ENCODE measurements at places on chromosomes 6 and 20. TPM values are rescaled to one million over a fixed set of nuclear protein-coding genes. Genes with fewer than 3 reads are reported as not detected.

DNA sequence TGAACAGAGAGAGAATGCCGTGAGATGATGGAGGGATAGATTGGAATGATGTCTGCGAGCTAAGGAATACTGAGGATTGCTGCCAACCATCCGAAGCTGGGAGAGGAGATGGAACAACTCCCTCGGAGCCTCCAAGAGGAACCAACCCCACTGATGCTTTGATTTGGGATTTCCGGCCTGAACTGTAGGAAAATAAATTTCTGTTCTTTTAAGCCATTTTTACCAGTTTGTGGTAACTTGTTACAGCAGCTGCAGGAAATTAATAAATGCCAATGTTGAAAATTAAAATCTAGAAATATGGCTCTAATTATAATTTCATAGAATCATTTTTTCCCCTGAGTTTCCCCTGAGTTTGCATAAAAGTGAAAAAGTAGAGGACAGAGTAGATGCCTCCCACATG is 14.1 kb downstream of the LRRN4 start:
- no peak for DNase-seq

DNA sequence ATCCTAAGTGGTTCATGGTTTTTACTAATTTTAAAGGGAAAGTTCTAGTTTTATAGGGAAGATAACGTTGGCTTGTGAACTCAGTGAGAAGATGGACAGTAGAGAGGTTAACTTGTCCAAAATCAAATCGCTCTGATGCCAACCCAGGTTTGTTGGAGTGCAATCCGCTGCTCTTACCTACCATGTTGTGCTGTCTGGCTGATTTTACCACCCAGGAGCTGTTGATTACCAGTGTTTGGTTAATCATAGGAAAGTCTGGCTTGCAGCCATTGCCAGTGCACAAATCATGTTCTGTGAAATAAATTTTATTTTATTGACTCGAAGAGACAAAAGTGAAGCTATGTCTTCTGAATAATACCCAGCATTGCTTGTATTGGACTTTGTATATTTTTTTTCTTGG is 92.4 kb downstream of the PLCB4 start:
- no peak for DNase-seq

GRCh38 chr20:53898556-53898931 is 171.8 kb downstream of the BCAS1 start:
- no peak for DNase-seq

GRCh38 chr6:93423542-93423941 is 4.2 kb upstream of the EPHA7 start:
- DNase-seq = peak; percentile 41

- no peak for DNase-seq
Measured at GRCh38 chr6:10323018-10323417, 91.9 kb downstream of the TFAP2A start.

- DNase-seq = no peak
Measured at GRCh38 chr6:81413306-81413705, 339.2 kb downstream of the TENT5A start.

DNA sequence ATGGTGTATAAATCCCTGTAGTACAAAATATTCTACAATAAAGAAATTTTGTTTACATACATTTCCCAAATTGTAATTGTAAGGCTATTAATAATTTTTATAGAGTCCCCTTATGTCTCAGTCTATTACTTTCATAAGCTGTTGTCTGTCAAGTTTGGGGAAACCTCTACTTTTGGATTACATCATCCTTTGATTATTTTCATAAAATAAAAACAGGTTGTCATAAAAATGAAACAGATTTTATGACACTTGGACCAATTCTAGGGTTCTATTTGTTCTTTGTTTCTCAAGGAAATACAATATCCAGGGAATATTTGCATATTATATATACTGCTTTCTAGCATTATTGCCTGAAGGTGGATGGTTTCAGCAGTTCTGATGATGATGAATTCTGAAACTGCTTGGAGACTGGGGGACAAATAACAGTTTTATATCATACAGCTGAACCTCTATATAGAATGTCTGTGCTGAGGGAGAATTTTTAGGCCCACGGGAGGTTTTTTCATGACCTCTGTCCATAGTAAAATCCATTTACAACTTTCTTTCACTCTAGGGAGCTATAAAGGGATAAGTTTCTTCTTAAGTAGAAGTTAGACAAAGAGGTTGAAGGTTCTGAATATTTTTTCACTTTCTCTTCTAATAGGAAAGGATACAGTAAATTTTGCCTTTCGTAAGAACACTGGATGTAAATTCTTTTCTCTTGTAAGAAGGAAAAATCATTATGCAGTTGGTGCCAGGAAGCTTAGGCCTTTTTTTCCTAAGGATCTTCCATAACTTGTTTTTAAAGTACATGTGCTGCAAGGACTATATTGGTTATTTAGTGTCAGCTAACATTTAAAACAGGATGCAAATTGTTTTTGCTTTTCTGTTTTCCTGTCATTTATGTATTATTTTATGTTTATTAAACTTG is 58.0 kb downstream of the CD2AP start:
- DNase-seq = no peak

GRCh38 chr20:2921506-2921905 is 48.2 kb downstream of the PTPRA start:
- no peak for DNase-seq

GRCh38 chr6:22954749-22955385 is 385.5 kb downstream of the HDGFL1 start:
- no peak for DNase-seq

DNA sequence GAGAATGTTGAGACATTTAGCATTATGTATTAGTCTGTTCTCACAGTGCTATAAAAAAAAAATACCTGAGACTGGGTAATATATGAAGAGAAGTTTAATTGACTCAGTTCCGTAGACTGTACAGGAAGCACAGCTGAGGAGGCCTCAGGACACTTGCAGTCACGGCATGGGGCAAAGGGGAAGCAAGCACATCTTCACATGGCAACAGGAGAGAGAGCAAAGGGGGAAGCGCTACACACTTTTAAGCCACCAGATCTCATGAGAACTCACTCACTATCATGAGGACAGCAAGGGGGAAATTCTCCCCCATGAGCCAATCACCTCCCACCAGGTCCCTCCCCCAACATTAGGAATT is 26.8 kb upstream of the TFAP2A start:
- no peak for DNase-seq

DNA sequence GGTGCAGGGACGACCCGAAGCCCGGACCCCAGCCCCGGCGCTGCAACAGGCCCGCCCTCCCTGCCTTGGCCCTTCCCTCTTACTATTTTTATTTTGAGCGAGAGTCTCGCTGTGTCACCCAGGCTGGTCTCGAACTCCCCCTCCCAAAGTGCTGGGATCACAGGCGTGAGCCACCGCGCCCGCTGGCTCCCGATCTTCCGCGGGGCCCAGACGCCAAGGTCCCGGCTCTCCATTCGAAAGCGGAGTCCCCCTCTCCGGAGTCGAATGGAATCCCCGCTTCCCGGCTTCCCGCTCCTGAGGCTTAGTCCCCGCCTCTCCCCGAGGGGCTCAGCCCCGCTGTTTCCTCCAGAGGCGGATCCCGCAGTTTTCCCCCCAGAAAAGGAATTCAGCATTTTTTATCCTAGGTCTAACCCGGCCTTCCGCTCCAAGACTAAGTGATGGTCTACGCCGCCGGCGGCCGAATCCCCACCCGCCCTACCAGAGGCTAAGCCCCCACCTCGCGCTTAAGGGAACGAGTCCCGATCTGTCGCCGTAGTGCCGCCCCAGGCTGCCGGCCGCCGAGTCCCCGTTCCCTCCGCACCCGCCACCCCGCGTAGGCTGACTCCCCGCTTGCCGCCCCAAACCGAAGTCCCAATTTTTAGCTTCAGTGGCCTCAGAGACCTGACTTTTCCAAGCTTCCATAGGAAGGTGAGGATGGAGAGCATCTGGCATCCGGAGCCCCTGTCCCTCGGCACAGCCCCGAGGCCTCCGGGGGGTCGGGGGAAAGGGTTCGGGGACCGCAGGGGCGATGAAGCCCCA is 11.5 kb upstream of the TMC2 start:
- DNase-seq = peak; percentile 65

GRCh38 chr20:4697189-4697830 is 24.4 kb upstream of the PRND start:
- no peak for DNase-seq

- no peak for DNase-seq
Measured at GRCh38 chr6:49915035-49915434, 48.7 kb upstream of the CRISP1 start.

- no peak for DNase-seq
Measured at GRCh38 chr6:164247106-164247505, 832.6 kb downstream of the QKI start.

DNA sequence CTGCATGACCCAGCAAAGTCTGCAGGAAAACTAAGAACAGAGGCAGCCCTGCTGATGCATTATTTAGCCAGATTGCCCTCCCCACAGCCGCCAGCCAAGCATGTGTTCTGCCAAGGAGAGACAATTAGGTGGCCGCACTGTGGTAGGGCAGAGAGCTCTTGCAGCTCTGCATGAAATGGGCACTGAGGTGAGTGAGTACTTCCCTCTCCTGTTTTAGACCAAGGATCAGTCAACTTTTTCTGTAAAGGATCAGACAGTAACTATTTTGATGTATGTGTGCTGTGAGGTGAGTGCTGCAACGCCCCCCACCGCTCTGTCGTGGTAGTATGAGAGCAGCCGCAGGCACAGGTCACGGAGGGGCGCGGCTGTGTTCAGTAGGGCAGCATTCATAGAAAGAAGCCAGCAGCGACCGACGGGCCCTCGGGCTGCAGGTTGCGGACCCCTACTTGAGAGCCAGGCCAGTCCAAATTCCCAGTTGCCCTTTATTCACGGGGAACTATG is 23.8 kb upstream of the FAM50B start:
- DNase-seq = no peak

- DNase-seq = no peak
Measured at GRCh38 chr20:46104262-46104661, 13.9 kb upstream of the CD40 start.

- DNase-seq = no peak
Measured at GRCh38 chr6:65416621-65417020, 290.4 kb downstream of the EYS start.

- no peak for DNase-seq
Measured at GRCh38 chr20:8726460-8726859, 342.4 kb upstream of the PLCB4 start.

DNA sequence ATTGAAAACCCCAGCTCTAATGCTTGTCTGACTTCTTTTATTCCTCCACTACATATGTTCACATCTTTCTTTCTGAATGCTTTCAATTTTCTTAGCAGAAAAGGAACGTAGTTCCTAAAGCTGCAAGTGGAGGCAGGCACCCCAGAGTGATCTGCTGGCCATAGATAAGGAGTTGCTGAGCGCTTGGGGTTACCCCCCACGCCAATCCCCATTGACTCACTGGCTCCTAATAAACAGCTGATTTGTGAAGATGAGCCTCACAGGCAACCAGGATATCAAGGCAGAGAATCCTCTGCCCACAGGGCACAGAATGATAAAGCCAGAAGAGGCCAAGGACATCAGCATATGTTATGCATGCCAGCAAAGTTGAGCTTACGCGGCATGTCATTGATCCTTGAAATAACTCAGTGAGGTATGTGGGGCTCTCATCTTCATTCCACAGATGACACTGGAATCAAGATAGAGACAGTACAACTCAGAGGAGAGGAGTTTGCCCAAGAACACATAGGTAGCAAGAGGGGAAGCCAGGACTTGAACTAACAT is 129.1 kb upstream of the PTPRT start:
- DNase-seq = no peak

DNA sequence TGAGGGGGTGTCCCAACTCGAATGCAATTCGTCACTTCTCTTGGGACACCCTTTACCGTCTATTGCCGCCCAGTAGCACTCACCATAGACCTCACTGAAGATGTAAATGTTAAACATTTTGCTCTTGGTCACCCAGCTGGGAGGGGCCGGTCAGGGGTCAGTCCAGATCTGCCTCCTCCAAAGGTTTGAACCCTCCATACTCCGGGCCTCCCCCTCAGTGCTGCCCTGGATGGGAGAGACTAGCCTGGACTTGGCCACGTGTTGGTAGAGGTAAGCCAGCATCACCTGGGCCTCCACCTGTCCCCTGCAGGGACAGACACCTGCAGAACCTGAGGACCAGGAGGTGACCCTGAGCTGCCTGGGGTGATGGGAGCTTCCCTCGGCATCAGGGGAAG is 5.0 kb upstream of the MYT1 start:
- no peak for DNase-seq

GRCh38 chr6:42689371-42689770 is 33.0 kb downstream of the PRPH2 start:
- DNase-seq = no peak

DNA sequence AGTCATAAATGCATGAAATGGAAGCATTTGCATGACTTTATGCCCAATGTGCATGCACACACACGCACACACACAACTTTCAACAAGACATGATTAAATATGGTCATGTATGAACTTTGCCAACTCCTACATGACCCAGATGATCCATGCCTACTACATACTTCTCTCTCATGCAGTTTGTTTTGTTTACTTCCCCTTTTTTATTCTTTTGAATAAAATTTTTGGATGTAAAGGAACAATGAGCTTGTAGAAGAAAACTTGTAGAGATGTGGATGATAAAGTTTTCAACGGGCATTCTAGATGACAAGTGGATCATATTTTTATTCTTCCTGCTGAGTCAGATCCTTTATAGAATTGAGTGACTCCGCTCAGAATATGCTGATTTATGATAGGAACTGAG is 50.8 kb upstream of the AIG1 start:
- no peak for DNase-seq

DNA sequence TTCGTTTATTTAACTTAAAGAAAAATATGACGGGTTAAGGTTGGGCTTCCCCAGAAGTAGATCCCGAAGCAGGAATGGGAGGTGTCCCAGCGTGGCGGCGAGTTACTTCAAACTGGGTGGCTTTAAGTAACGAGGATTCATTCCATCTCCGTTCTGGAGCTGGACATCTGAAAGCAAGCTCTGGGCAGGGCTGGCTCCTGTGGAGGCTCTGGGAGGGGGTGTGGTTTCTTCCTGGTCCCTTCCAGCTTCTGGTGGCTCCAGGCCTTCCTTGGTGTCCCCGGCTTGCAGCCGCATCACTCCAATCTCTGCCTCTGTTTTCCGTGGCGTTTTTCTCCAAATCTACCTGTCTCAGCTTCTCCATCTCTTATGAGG is 47.3 kb upstream of the BHLHE23 start:
- no peak for DNase-seq

The CTCFL gene
- not detected for total RNA-seq

The PBOV1 gene
- not detected for total RNA-seq

The PDRG1 gene
- total RNA-seq = 12.8 TPM

The TCF21 gene
- total RNA-seq = not detected

The RAB23 gene
- 1.4 TPM for total RNA-seq

The GPX5 gene
- total RNA-seq = not detected

The HRH3 gene
- not detected for total RNA-seq

The MATN4 gene
- 0.35 TPM for total RNA-seq

The ZNF322 gene
- 8.4 TPM for total RNA-seq

The NKAIN4 gene
- total RNA-seq = not detected

The TMEM14B gene
- total RNA-seq = 77.2 TPM

Data from activated CD4-positive, alpha-beta T cell treated with anti-CD3 and anti-CD28 coated beads for 36 hours (primary cell).